ENCODE measurements at places on chromosomes 2 and 18.
A peak's percentile ranks its signal among the peaks of the same experiment; 100 is the strongest.

- DNase-seq: peak; percentile 80
Observed at GRCh38 chr2:98385050-98385699, 38.9 kb downstream of the CNGA3 start.

- DNase-seq: no peak
Observed at GRCh38 chr2:183242937-183243336, 118.7 kb downstream of the NUP35 start.

DNA sequence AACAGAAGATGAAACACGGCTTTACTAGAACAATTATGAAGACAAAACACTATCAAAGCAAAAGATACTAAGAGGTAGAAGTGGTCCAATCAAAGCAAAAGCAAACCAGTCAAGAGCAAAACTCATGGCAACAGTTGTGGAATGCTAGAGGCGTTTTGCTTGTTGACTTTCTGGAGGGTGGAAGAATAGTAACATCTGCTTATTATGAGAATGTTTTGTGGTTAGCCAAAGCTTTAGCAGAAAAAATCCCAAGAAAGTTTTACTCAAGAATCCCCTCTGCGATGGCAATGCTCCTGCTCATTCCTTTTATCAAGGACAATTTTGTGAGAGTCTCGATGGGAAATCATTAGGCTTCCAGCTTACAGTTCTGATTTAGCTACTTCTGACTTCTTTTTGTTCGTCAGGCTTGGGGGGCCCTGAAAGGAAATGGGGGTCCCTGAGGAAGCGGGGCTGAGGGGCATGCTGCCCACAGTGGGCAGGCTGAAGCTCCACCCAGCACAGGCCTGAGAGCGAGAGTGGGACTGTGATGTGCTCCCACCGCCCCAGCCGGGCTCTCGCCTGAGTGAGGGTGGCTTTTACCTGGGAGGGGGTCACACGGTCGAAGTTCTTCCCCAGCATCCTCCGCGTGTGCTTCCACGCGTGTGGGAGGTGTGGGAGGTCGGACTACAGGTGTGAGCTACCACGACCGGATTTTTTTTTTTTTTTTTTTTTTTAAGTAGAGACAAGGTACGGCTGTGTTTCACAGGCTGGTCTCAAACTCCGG lies 49.0 kb upstream of the MC4R start:
- no peak for DNase-seq

GRCh38 chr2:239727182-239727775 lies 297.9 kb downstream of the NDUFA10 start:
- no peak for DNase-seq

DNA sequence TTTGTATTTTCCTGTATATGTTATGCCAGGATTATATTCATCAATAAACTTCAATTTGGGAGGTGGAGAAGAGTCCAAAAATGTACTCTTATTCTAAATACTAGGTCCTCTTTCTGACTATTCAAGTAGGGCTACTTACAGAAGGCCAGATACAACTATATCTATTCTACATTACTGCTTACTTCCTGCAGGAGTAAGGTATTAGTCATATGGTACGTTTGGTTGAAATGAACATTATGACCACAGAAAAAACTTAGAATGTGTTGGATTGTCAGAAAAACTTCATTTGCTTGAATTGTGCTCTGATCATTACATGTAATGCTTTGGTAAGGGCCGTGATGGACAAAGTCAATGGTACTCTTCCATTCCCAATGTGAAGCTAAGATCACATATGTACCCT lies 35.0 kb downstream of the STAT4 start:
- no peak for DNase-seq

DNA sequence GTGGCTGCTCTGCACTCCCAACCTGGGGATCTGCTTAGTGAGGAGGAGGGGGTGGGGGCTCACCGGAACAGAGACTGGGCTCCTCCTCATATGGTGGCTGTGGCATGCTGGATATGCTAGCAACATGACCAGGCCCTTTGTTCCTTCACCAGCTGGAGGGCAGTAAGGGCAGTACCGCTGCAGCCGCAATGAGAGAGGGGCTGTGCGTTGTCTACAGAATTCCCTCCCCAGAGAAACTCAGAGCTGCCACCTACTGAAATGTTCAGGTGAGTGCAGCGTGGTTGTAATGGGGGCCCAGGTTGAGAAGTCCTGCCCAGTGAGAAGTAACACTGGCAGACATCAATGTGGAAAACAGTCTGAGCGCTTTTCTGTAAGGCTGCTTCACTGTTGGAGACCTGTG lies 1211.9 kb upstream of the NXPH2 start:
- DNase-seq: no peak

DNA sequence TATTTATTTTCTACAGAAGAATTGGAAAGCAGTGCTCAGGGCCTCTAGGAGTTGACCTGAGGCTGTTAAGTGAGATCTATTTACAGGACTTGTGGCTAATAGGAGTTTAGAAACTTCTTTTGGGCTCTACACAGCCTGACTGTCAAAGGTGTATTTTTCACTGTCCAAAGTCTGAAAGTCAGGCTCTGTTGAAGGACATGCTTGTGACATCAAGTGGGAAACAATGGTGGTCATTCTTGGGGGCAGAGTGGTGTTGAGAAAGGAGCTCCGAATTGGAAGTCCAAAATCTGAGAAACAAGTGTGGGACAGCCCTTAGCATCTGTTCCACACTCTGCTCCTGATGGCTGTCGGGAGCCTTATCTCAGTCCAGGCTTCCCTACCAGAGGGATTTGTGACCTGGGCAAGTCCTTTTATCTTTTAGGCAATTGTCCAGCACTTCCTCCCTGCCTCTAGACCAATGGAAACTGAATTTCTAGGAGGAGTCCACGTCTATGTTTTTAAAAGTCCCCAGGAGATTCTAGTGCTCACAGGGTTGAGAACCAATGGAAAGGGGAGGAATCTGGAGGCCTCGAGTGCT lies 76.4 kb downstream of the LIPG start:
- DNase-seq: peak; percentile 71

GRCh38 chr18:63454497-63454896 lies 22.3 kb upstream of the SERPINB5 start:
- no peak for DNase-seq

- DNase-seq: no peak
Observed at GRCh38 chr2:47265158-47265557, 110.0 kb upstream of the STPG4 start.

DNA sequence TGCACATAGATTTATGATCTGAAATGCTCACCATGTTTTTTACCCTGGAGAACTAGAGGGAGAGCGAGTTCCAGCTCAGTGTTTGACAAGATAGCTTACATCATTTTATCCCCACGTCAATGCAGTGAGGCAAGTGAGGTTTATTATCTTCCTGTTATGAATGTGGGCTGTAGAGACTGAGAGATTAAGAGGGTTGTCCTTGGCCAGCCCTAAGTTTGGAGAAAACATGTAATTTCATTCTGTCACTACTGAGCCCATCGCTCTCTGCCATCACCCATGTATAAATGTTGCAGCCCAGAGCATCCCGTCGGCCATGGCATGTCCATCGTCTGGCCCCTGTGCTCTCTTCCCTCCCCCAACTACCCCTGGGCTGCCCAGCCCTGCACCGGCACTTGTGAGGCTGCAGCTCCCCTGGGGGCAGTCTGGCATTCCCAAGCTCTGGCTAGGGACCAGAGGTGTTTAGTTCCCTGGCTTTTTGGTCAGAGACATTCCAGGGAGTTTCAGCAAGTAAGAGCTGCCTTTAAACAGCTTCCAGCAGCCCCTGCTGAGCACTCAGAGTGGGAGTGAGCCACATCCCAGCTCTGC lies 136.7 kb downstream of the ANTXR1 start:
- DNase-seq: no peak

GRCh38 chr18:37426586-37426985 lies 139.0 kb downstream of the CELF4 start:
- no peak for DNase-seq

GRCh38 chr2:121075006-121075551 lies 209.9 kb downstream of the TFCP2L1 start:
- DNase-seq: no peak

GRCh38 chr18:48412339-48412929 lies 3.3 kb upstream of the ZBTB7C start:
- DNase-seq: no peak

GRCh38 chr2:54524226-54524991 lies 68.3 kb downstream of the SPTBN1 start:
- DNase-seq: no peak

DNA sequence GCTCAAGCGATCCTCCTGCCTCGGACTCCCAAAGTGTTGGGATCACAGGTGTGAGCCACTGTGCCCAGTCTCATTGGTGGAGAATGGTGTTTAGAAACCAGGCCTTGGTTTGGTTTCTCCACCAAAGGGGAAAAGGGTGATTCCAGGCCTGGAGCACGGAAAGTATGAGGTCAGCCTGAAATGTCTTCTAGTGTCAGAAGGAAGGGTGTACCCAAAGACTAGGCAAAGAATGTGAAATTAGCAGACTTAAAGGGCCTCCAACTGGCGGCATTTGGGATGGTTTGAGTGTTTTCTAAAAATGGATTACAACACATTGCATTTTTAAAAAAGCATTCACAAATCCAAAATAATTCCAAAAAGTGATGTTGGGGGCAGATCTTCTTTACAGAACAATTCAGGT lies 139.6 kb downstream of the SH3BP4 start:
- no peak for DNase-seq

DNA sequence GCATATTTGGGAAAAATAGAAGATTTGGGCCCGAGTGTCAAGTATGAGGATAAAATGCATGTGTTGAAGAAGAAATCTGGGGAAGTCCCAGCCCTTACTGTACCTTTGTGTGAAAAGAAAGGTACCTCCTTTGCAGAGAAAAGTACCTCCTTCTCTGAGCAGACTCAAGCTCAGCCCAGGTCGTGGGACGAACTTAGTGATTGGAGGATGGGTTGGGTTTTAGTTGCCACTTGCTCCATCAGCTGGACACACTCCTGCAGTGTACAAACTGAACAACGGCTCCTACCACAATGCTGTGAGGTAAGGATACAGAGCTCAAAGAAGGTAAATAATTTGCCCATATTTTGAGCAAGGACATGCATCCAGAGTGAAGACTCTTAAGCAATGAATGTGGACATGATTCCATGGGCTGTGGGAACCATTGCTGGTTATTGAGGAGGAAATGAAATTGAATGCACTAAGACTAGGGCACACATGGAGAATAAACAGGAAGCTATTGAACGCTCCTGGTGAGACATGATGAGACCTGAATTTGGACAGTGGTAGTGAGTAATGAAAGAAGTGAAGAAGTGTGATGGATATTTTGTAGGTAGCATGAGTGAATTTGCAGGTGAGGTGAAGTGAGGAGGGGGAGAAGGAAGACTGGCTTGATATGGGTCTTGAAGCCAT lies 49.8 kb upstream of the IL1RL1 start:
- DNase-seq: no peak

- DNase-seq: no peak
Observed at GRCh38 chr2:112712465-112712864, 8.4 kb upstream of the NT5DC4 start.

DNA sequence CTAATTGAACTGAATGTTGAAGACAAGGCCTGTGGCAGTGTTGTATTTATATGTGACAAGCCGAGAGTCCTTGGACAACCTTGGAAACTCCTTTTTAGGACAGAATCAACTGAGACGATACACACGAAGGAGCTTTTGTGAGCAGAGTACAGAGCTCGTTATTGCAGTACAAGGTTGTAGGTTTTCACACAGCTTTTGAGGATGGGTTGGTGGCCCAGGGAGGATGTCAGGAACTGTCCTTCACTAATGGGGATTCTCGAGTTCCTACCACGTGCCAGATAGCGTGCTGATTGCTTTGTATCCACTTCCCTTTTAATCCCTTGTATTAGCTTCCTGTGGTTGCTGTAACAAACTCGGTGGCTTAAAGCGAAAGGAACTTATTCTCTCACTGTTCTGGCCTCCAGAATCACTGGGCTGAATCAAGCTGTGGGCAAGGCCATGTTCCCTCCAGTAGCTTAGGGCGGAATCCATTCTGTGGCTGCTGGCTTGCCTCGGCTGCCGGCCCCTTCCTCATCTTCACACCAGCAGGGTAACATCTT lies 20.2 kb downstream of the INPP4A start:
- no peak for DNase-seq

Measured in left lobe of liver (tissue), 2 donors.